CD8-positive, alpha-beta memory T cell (primary cell): ENCODE measurements at places on chromosomes 1 and 21. TPM values are rescaled to one million over a fixed set of nuclear protein-coding genes. Genes with fewer than 3 reads are reported as not detected.
A peak's percentile ranks its signal among the peaks of the same experiment; 100 is the strongest.

DNA sequence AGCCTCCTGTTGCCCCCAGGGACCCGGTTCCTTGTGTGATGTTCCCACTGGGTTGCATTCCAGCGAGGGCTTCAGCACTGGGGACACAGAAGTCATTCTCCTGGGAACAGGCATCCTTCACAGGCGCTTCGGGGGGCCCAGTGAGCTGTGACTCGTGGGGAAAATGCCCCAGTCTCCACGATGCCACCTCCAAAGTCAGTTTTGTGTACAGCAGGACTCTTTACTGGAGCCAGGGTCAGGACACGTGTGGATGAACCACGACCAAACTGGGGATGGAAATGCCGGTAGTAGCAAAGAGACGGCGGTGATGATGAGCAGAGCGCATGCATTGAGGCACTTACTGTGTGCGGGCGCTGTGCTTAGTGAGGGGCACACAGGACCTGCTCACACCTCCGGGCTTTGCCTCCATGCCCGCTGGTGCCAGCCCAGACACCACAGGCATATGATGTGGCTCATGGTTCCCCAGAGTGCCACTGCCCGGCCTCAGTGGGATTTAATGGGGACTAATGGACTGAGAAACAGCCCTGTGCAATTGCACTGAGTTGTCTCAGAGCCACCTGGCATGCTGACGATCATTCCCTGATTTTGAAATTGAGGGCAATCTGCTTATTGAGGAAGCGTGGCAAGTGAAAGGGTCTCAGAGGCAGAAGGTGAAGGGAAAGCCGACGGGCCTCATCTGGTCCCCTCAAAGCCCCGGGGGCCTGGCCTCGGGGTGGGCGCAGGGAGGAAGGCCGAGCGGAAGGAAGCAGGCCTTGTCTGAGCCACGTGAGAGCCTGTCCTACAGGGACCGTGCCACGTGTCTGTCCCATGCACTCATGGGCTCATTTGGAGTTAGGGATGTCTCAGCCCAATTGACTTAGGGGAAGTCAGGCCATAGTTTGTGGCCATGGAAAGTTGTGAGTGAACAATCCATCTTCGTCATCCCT, 91.4 kb downstream of the PDE9A start:
- H3K4me1 ChIP-seq: peaks cover 27% of the 10 kb centered on the region
- no peak for DNase-seq
- H3K36me3 ChIP-seq: no peaks in the 10 kb centered on the region
- no peaks in the 10 kb centered on the region for H3K27me3 ChIP-seq

BMP8B gene
- 0.91 TPM for total RNA-seq

DNA sequence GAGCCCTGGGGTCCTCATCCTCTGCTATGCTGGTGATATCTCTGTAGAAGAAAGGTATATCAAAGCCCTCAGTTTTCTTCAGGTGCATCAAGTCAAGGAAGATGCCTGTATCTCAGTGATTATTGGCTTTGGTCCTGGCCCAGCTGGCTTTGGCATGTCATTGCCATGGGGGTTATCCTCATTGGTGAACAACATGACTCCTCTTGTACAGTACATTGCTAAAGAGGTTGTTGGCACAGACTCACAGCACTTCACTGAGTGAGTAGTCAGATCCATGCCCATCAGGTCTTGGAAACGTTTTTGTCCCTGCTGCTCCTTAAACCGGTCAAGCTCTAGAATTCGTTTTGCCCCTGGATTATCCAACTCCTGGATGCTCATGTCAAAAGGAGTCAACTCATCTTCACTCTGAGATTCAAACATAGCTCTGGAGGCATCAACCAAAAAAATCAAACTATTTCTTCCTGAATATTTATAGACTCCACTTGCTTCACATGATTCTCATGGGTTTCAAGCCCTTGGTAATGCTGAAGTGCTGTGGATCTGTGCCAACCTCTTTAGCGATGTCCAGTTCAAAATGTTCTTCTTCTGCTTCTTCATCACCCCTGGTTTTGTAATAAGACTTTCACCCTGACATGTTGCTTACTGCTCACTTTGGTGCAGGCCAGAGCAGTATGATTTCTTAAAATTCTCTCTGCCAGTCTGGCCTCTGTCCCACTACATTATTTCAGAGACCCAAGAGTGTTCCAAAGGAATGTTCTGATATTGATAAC, 43.0 kb upstream of the RAB3GAP2 start:
- H3K27me3 ChIP-seq: no peaks in the 10 kb centered on the region

USH2A gene
- total RNA-seq: not detected

CR2 gene
- total RNA-seq: 1.6 TPM

- no peak overlapping the region for H3K4me3 ChIP-seq
- H3K36me3 ChIP-seq: no peaks in the 10 kb centered on the region
- DNase-seq: no peak
- no peak overlapping the region for H3K27ac ChIP-seq
- H3K27me3 ChIP-seq: no peaks in the 10 kb centered on the region
Measured at GRCh38 chr1:215710036-215710898, 143.2 kb downstream of the KCTD3 start.

DNA sequence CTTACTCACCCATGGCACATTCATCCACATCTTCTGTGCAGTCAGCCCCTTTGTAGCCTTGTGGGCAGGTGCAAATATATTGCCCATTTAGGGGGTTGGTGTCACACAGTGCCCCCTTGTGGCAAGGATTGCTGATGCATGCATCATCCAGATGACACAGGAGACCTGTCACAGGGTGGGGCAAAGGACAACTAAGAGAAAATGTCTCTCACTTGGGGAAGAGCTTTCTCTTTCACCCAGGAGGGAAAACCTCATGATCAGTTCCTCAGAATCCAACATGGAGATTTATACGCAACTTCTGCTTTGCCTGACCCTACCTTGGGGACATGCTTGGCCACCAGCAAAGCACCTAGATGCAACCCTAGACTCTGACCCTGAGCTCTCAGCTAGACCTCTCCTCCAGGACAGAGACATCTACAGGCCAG, 71.8 kb upstream of the ADAM30 start:
- H3K27me3 ChIP-seq: no peaks in the 10 kb centered on the region
- H3K4me1 ChIP-seq: no peaks in the 10 kb centered on the region
- H3K27ac ChIP-seq: no peak overlapping the region
- peak; percentile 51 for DNase-seq

GRCh38 chr1:6646499-6647148, 22.0 kb downstream of the THAP3 start:
- H3K4me3 ChIP-seq: no peak overlapping the region
- no peaks in the 10 kb centered on the region for H3K4me1 ChIP-seq
- no peak overlapping the region for H3K27ac ChIP-seq
- H3K27me3 ChIP-seq: no peaks in the 10 kb centered on the region
- peak; percentile 49 for DNase-seq

DNA sequence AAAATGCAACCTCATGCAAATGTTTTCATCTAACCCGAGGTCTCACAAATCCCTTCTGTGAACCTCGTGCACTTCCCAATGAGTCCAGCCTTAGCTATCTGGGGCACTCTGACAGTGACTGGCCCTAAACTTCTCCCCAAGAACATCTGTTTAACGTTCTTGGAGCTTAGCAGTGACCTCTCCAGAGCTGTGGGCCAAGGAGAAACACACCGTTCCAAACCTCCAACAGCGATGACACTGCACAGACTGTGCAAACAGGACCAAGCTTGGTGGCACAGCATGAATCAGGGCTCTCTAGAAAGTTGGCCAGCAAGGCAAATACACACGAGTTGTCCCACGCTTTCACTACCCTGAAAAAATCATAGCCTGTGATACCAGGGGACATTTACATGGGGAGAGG, 15.8 kb downstream of the BEND5 start:
- H3K4me1 ChIP-seq: no peaks in the 10 kb centered on the region
- H3K36me3 ChIP-seq: no peaks in the 10 kb centered on the region
- H3K27me3 ChIP-seq: no peaks in the 10 kb centered on the region
- H3K27ac ChIP-seq: no peak overlapping the region
- no peak for DNase-seq
- H3K4me3 ChIP-seq: no peak overlapping the region

GRCh38 chr1:51558375-51558924, 39.4 kb upstream of the EPS15 start:
- H3K36me3 ChIP-seq: no peaks in the 10 kb centered on the region
- no peaks in the 10 kb centered on the region for H3K27me3 ChIP-seq
- H3K4me3 ChIP-seq: no peak overlapping the region
- H3K27ac ChIP-seq: no peak overlapping the region
